ENCODE measurements at places on chromosomes 6 and 20. TPM values are rescaled to one million over a fixed set of nuclear protein-coding genes. Genes with fewer than 3 reads are reported as not detected.

The HRH3 gene
- total RNA-seq = 0.21 TPM

The ARMC12 gene
- total RNA-seq = not detected

The PNLDC1 gene
- total RNA-seq = not detected

The GSS gene
- total RNA-seq = 40.7 TPM

The DZANK1 gene
- 1.3 TPM for total RNA-seq

The MYCT1 gene
- 15.6 TPM for total RNA-seq

The NELFE gene
- 208 TPM for total RNA-seq

The CTSA gene
- total RNA-seq = 82.0 TPM

The TCF15 gene
- 8.3 TPM for total RNA-seq

The TRAM2 gene
- 32.6 TPM for total RNA-seq

The SLC22A16 gene
- total RNA-seq = not detected

The MOG gene
- not detected for total RNA-seq

The MAP3K5 gene
- 40.9 TPM for total RNA-seq

The ABT1 gene
- 20.1 TPM for total RNA-seq

The LAMA5 gene
- total RNA-seq = 469 TPM

The NRSN1 gene
- total RNA-seq = not detected

The SDCBP2 gene
- not detected for total RNA-seq

The SPATA25 gene
- total RNA-seq = 32.8 TPM

The BNIP5 gene
- not detected for total RNA-seq

The FAXC gene
- total RNA-seq = not detected

The TREM2 gene
- 0.43 TPM for total RNA-seq

The SLC17A1 gene
- total RNA-seq = not detected

The PXDC1 gene
- total RNA-seq = 310 TPM

The DNAH8 gene
- not detected for total RNA-seq

The PNPLA1 gene
- total RNA-seq = not detected

The KCNB1 gene
- not detected for total RNA-seq

The COQ3 gene
- 1.7 TPM for total RNA-seq

The SLC22A7 gene
- total RNA-seq = 1.8 TPM
